ENCODE measurements at places on chromosomes 2 and 18.

- no peak for DNase-seq
Measured at GRCh38 chr18:49682173-49682802, 120.4 kb downstream of the LIPG start.

- DNase-seq, result no peak
Measured at GRCh38 chr18:44411976-44412375, 268.7 kb upstream of the SETBP1 start.

GRCh38 chr18:46477425-46478011 lies 179.5 kb downstream of the LOXHD1 start:
- no peak for DNase-seq

DNA sequence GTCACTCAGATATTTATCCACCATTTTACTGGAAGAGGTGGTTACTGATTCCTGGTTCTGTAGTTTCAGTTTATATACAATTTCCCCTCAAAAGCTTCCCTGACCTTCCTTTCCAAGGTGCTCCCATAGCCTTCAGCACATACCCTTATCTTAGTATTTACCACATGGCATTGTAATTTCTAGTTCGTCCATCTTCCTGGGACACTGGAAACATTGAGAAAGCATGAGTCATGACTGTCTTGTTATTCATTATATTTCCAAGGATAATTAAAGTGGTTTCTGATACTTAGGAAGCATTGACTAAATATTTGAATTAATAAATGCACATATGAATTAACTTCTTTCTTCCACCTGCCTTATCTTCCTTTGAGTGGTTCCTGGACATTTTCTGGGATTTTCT lies 203.8 kb downstream of the ETAA1 start:
- no peak for DNase-seq

DNA sequence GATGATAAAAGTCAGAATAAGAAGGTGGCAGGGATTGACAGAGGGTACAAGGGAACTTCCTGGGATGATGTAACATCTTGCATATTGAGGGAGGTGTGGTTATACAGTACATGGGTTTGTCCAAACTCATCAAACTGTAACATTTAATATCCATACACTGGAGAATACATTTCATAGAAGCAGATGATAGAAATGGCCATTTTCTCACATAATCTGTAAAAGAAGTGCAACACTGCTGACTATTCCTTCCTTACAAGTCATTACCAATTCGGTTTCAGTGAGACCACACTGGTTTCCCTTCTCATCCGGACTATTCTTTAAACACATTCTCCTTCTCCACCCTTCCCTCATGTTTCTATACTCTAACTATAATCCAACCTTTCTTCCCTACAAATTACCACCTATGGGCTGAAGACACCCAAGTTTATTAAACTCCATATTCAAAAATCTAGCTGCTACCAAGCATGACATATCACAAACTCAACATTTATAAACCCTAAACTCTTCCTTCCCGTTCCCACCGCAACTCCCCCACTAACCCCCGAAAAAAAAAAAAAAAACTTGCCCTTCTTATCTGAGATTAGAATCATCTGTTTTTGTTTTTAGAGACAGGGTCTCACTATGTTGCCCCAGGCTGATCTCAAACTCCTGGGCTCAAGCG lies 1.6 kb downstream of the COX7A2L start:
- DNase-seq, result no peak

DNA sequence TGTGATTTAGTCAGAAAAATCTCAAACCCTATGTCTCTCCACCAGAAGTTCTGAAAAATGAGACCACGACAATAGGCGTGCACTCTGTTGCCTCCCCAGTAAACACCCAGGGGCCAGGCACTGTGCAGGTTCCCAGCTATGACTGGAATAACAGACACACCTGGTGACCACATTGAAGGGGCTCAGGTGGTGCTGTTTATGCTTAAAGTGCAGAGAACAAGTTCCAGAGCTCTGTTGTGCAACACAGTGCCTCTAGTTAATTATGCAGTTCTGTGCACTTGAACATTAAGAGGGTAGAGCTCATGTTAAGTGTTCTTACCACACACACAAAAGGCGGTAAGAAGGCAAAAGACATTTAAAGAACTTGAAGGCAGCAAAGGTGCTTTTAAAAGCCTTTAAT lies 52.6 kb upstream of the AFF3 start:
- no peak for DNase-seq

DNA sequence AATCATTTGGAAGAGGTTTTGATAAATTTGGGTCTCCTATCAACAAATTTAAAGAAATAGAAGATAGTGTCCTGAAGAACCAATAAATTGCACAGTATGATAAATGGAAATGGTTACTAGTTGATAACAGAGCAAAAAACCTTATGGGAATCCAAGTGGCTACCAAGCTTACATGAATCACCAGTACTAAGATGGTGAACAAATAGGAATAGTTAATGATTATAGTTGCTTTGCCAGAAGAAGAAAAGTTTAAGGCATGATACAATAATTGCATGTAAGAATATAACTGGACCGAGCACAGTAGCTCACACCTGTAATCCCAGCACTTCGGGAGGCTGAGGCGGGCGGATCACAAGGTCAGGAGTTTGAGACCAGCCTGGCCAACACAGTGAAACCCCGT lies 19.6 kb upstream of the INO80D start:
- no peak for DNase-seq

GRCh38 chr2:126828051-126828450 lies 70.6 kb upstream of the TEX51 start:
- no peak for DNase-seq

DNA sequence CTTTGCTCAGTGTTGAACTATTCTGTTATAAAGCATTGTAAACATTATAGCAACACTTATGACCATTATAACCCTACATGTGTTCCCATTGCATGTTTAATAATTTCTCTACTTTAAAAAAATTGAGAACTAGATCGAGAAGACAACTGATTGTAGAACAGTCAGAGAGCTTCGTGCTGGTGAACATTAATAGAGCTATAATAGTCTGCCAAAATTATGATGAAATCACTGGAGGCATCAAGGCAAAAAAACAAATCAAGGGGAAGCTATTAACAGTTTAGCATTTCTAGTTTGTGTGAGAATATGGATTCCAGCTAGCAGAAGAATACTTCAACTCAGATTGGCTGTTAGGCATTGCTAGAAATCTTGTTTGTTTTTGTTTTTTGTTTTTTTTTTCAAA lies 284.2 kb downstream of the CAMKMT start:
- DNase-seq, result no peak

DNA sequence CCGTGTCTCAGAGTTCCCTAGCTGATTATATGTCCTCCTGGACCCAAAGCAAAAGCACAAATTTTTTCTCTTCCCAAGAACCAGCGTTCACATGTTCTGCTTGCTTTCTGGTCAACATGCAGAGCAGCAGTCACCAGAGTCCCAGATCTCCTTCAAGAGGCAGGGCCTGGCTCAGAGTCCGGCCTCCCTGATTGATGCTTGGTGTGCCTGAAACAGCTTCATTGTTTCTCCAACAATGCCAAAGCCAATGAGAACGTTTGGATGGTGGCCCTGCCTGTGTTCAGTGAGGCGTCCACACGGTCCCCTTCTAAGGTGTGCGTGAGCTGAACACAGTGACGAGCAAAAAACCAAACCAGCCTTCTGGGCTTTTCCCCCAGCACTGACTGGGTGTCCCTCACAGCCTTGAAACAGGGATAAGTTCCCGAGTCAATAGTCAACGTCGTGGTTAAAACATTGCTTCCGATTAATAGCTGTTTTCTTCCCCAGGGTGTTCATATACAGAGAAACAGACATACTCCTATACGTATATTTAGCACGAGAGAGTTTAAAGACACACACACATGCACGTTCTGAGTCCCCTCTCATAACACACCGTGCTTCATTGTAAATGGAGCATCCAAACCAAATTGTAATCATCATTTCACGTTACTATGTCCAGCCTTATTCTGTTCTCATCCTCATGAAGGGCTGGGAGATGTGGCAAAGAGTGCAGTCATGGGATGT lies 19.3 kb upstream of the POU3F3 start:
- DNase-seq, result no peak

GRCh38 chr2:56285224-56285623 lies 101.4 kb downstream of the CCDC85A start:
- DNase-seq, result no peak

DNA sequence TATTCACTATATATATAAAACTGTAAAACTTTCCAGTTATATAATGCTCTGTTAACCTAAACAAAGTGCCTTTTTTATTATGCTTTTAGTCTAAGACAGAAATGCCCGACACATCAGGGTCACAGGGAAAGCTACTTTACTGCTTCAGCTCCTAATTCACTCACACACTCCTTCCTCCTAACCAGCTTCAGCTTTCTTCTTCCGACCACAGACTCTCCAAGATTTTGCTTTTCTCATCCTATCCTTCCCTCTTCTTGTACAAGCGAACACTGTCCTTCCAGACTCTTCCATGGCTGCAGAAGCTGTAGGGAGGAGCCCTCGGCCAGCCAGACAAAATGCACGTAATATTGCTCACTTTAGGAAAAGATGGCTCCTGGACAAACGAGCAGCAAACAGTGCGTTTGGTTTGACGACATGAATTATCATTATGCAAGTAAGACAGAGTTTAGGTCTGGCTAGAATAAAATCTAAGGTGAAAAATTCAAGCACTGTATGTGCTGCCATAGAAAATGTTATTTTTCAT lies 47.5 kb upstream of the HNRNPA3 start:
- DNase-seq, result no peak

- no peak for DNase-seq
Measured at GRCh38 chr2:10239561-10239967, 63.1 kb upstream of the HPCAL1 start.

DNA sequence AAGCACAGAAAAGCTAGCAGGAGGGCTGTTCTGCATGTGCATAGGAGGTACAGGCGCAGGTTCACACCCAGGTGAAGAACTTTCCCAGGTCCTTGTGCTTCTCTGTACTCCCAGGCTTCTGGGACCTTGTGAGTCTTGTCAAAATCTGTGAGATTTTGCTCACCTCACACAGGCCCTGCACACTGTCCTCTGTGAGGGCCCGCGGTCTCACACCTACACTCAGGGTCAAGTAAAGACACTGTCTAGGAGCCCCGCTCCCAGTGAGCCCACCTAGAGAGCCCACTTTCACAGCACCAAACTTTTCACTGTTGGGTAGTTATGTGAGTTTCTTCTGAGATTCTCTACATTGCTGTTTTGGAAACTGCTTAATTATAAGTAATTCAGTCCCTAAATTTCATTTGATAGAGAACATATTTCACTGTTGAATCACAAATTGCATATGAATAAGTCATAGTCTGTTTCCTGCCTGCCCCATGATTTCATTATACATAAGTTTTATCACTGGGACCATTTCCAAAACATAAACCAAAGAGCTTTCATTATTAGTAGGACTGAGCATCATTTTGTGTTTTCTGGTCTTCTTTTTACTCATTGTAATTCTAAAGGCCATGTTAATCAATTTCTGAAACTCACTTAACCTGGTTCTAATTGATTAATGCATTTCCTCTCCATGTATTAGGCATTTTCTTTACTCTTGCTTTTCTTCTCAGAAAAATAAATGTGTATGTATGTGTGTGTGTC lies 234.2 kb upstream of the SPOPL start:
- DNase-seq, result no peak

GRCh38 chr2:147521936-147522335 lies 322.9 kb upstream of the ACVR2A start:
- no peak for DNase-seq

Measured in stimulated activated CD4-positive, alpha-beta T cell treated with anti-CD3 and anti-CD28 coated beads, Interleukin-15, amount 100 ng/mL, for 1 hour (primary cell).